Keratinocyte (primary cell): ENCODE measurements at places on chromosomes 1 and 21.

- no peak for DNase-seq
Measured at GRCh38 chr1:53315046-53315445, 12.8 kb downstream of the LRP8 start.

DNA sequence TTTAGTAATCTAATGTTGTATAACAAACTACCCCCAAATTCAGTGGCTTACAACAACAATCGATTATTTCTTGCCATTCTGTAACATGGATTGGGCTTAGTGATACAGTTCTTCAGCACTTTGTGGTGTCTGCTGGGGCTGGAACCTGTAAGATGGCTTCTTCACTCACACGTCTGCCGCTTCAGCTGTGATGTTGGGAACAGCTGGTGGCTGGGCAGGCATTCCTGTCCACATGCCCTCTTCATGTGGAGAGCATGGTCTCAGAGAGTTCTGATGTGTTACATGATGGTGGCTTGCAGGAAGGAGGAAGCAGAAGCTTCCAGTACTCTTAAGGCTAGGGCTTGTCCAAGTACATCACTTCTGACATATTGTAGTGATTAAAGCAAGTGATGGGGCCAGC is 276.9 kb downstream of the PTBP2 start:
- DNase-seq = no peak

GRCh38 chr1:191851799-191852595 is 306.3 kb upstream of the RGS18 start:
- no peak for DNase-seq

DNA sequence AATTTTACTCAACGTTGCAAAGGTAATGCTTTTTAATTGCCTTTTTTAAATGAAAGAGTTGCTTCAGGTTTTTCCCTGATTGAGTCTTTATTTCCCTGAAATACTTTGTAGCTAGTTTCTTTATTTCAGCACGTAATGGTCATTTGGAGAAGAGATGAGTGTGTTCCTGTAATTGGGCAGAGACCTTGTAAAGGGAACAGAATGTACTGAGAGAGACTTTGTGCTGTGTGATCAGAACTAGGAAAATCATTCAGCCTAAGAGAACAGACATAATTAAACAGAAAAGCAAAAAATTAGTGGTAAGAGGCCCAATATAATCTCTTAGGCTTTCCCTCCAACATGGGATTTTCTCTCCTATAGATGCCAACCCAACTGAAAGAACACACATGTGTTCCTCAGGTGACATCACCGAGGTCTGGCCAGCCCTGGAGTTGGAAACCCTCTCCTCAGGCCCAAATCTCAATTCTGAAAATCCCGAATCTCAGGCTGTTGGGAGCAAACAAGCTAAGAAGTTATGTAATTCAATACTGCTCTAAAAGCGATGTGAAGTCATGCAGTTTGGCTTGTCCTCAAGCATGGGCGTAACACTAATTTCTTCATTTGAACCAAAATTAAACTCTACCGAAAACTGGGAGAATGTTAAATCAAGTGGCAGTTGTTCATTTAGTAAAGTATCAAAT is 102.0 kb downstream of the TGFB2 start:
- DNase-seq = no peak

- no peak for DNase-seq
Measured at GRCh38 chr1:20480243-20480944, 5.6 kb downstream of the CAMK2N1 start.

DNA sequence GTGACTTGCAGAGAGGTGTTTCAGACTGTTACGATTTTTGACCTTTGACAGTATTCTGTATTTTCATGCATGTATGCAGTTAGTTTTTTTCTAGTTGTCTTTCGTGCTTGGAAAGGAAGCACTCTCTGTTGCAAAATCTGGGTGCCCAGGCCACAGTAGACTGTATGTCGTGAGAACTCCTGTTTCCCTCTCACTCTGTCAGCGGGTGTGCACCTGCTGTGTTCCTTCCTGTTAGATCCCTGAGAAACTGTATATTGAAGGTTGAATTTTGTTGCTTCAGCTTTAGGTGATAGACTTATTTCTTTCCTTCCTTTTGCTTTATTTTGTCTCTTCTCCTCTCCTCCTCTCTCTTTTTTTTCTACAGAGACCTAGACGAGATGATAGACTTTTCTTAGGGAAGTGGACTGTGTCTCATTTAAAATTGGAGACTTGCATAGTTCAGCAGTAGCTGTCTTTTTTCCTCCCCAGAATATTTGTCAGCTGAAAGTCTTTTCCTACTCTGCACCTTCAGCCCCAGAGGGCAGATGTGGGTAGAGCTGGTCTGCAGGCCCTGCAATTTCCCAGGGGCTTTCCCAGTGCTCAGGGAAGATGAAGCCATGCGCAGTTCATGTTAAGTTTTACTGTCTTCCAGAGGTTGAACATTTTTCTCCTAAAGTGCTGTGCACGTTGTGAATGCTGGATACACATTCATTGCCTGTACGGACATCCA is 1.4 kb downstream of the TRAPPC10 start:
- no peak for DNase-seq

DNA sequence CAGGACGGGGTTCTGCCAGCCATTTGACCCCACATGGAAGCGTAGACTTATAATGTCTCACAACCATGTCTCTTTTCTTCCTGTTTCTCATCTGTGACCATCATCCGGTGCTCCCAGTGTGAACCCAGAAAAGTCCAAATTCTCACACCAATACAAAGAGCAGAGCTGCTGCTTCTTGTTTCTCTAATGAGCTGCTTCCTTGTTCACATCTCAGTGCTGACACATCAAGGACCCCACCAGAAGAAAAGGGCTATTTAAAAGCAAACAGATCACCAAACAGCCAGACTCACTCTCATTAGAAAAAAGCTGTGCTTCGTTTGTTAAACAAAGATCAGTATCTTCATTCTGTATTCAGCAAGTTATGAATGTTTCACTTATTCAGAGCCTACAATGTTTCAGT is 835 bp upstream of the LCE1D start:
- no peak for DNase-seq

DNA sequence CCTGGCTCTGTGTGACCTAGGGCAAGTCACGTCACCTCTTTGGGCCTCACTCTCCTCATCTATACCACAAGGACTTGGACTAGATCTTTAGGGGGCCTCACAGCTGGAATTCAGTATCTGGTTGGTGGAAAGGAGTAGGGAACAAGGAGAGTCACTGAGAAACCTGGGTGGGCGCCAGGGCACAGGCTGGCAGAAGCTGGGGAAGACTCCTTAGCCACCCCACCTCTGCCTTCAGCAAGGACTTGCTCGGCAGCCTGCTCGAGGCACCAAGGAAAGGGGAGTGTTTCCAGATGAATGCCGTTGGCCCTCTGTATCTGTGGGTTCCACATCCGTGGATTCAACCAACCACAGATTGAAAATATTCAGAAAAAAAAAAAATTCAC is 1.2 kb upstream of the OPTC start:
- DNase-seq = no peak

DNA sequence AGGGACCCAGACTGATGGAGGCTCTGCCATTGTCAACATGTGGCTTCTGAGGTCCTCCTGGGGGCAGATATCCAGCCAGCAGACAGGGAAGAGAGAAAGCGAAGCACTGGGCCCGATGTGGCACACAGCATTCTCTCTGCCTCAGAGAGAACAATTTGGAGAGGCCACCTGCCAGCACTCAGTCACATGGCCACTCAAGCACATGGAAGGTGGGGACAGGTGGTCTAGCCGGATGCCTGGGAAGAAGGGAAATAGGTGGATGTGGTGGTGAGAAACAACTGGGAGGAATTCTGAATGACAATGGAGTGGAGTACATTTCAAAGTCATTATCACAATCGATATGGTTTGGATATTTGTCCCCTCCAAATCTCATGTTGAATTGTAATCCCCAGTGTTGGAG is 109.0 kb downstream of the UBE2U start:
- DNase-seq = no peak

DNA sequence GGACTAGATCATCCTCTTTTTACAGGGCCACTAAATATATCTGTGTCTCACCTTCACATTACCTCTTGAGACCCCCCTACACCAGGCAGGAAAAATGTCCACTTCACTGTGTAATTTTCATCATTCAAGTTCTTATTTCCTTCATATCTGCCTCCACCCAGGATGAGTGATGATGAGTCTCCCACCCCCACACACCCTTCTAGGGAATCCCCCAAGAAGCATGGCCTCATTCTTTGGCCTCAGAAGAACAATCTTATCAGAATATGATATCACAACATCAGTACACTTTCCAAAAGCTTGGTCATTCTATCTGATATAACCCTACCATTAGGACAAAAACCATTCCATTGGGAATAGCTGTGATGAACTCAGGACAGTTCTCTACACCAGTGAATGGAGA is 170.3 kb upstream of the DUSP10 start:
- no peak for DNase-seq

GRCh38 chr1:8343044-8343443 is 25.1 kb downstream of the SLC45A1 start:
- no peak for DNase-seq

GRCh38 chr1:20184997-20185833 is 681 bp upstream of the UBXN10 start:
- no peak for DNase-seq

DNA sequence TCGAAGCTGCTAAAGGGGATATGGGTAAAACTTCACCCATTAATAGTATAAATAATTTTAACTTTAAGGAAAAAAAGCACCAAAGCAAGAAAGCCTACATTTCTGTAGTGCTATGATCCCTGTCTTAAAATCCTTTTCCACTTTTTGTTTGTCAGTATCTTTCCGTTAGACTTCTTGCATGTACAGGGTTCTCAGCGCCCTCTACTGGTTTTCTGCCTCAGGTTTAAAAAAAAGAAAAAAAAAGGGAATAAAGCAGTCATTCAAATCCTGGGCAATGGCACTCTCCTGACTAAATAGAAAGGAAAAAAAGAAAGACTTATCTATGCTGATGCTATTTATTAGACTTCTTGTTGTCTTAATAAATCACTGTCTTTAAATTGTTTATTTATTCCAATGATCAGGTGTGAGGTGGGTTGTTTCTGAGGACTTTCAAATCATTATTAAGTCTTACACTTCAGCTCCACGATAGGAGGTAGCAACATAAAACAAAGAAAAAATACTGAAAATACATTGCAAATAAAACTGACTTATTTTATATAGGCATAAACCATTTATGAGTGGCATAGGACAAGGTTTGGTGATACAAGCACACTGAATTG is 475.4 kb upstream of the NR5A2 start:
- DNase-seq = no peak

DNA sequence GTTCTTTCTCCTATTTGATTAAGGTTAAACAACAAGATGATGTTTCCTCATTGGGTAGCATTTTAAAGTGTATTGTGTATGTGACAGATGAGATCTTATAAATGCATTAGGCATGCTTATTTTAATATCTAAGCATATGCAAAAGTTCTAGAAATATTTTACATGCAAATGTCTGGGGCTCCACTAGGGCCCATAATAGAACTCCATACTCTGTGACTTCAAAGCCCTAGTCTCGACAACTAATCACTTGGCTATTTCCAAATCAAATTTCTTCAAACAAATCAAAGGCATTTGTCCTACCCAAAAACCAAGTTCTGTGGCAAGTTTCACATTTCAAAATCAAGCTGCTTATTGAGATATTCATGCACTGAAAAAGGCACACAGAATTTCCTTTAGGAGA is 385.6 kb upstream of the ST6GALNAC5 start:
- no peak for DNase-seq

- DNase-seq = no peak
Measured at GRCh38 chr1:44719318-44719717, 11.7 kb downstream of the RNU5D-1 start.

DNA sequence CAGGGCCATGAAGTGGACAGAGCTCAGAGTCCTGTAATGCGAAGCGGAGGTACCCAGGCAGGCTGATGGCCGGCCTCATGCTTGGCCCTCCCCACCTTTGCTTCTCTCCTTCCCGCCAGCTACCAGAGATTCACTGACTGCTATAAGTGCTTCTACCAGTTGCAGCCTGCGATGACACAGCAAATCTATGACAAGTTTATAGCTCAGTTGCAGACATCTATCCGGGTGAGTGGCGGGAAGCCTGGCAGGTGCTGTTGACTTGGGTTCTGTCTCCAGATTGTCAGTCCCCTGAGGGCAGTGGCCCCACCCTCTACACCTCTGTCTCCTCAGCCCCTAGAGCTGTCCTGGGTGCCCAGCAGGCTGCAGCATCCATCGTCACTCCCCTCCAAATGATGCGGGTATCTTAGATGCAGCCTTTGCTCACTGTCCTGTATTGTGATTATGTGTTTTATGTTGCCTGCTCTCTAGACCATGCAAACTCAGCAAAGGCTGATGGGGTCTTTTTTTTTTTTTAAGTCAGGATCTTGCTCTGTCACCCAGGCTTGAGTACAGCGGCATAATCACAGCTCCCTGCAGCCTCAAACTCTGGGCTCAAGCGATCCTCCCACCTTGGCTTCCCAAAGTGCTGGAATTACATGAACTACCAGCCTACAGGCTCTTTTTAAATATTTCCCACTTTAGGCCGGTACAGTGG is 9.6 kb upstream of the BGLAP start:
- DNase-seq = no peak

DNA sequence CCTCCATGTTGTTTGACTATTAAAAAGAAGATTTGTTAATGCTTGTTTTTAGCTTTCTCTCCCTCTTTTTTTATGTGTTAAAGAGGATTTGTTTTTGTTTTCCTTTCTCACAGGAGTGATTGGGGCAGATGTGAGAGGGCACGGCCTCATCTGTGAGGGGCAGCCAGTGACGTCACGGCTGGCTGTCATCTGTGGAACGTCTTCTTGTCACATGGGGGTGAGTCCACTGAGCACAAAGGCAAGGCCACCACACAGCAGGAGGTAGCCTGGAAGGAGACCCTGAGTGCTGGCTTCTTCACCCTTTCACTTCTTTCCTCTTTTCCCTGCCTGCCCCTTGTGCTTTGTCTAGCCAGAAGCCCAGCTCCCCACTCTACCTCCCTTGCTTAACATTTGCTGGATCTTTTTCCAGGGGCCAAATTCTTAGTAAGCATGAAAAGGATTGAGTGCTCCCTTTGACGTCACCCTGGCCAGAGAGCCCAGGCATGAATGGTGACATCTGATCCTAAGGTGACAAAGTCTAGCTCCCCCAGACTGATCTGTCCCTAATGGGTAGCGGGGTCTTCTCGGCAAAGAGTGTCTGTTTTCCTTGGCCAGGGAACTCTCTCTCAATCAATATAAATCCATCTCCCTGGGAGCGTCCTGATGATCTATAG is 257.2 kb downstream of the FGGY start:
- DNase-seq = no peak

DNA sequence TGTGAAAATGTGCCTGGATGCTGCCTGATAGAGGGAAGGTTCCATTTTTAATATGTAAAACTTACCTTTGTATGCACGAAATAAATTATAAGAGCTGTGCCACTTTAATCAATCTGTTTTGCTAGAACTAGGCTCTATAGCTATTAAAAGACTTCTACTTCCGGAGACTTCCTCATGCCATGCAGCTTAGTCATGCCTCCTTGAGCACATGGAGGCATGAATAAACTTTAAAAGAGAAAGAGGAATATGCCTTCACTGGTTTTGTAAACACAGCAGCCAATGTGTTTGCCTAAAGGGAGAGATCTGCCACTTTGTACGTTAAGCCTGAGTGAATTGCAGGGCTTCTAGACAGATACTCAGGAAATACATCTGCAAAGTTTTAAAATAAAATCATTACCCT is 604.6 kb downstream of the LRRIQ3 start:
- DNase-seq = peak; percentile 50

GRCh38 chr1:118339400-118340124 is 154.5 kb upstream of the SPAG17 start:
- peak; percentile 50 for DNase-seq

- DNase-seq = no peak
Measured at GRCh38 chr1:26432793-26433192, 672 bp downstream of the DHDDS start.

GRCh38 chr1:160169553-160170399 is 18.4 kb downstream of the ATP1A4 start:
- DNase-seq = no peak
